ENCODE measurements at places on chromosomes 7 and 10. TPM values are rescaled to one million over a fixed set of nuclear protein-coding genes. Genes with fewer than 3 reads are reported as not detected.
A peak's percentile ranks its signal among the peaks of the same experiment; 100 is the strongest.

LIPM gene
- total RNA-seq: not detected

GRCh38 chr10:131933696-131934086 is 32.9 kb downstream of the PPP2R2D start:
- no peak for DNase-seq

MRC1 gene
- not detected for total RNA-seq

DNA sequence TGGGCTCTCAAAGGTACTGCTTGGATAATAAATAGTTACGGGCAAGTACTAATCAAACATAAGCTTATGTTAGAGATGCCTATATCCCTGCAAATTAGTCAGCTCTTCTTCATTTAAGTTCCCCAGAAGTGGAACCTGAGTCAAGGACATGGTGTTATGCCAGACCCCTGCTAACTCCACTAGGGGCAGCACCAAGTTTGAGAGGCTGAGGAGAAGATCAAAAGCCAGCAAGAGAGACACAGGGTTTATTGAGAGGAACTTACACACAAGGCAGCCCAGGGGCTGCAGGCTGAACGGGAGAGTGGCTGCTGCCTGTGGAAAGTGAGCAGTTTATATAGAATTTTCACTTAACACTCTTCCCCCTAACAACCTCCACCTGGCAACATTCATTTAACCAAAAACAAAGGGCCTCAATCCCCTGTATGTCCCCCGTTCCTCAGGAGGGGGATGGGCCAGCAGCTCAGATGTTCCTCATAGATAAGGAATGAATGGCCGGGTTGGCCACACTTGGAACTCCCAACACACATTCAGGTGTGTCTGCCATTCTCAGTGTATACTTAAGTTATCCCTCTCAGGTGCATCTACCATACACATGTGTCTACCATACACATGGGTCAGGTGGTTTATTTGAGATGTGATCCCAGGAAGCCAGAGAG is 62.6 kb upstream of the GHITM start:
- DNase-seq: peak; percentile 31

DNA sequence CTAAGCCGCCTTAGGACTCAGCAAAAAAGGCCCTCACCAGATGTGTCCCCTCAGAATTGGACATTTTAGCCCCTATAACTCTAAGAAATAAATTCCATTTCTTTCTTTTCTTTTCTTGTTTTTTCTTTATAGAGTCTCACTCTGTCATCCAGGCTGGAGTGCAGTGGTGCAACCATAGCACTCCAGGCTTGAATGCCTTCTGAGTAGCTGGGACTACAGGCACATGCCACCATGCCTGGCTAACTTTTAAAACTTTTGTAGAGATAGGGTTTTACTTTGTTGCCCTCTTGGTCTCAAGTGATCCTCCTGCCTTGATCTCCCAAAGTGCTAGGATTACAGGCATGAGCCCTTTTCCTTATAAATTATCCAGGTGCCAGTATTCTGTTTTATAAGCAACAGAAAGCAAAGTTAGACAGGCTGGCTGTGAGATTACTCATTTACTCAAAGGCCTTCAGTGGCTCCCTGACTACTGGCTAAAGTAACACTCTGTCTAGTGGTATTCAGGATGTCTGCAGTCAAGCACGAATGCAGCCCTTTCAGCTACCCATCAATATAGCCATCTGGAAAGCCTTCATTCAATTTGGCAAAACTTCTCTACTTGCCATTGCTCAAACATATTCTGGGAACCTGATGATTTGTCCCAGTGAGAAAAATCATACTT is 128.6 kb downstream of the ICA1 start:
- DNase-seq: no peak

STMP1 gene
- 24.4 TPM for total RNA-seq

VWDE gene
- not detected for total RNA-seq

DNA sequence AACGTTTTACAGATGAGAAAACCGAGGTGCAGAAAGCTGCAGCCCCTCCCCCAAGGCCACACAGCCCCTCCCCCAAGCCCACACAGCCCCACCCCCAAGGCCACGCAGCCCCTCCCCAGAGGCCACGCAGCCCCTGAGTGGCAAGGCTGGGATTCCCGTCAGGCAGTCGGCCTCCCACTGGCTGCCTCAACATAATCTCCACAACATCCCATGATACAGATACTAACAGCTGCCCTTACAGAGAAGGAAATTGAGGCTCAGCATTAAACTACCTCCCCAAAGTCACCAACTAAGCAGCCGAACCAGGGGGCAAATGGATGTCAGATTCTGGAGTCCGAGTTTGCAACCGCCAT is 15.9 kb downstream of the SH3PXD2A start:
- DNase-seq: no peak

- no peak for DNase-seq
These were observed 29.7 kb downstream of the PLXNA4 start for GRCh38 chr7:132546366-132547127.

- no peak for DNase-seq
These were observed at the start of gene NANOS1 for GRCh38 chr10:119029613-119030420. Gene NANOS1 (plus strand): TSS chr10:119029714. CDS start chr10:119029802, 88 bp downstream.

DNA sequence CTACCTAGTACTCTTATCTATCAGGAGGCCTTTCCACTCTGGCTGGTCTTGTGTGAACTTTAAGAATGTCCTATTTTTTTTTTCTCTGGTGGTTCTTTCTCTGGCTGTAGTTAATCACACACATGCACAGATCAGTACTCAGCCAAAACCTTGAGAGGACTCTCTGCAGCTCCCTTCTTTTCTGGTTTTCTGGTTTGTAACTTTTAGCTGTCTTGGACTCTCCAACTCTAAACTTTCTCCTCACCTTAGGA is 54.9 kb upstream of the HELLS start:
- no peak for DNase-seq

WIPF3 gene
- total RNA-seq: not detected

GRCh38 chr10:17708821-17709220 is 43.2 kb upstream of the TMEM236 start:
- DNase-seq: no peak

- no peak for DNase-seq
These were observed 284.7 kb upstream of the SHH start for GRCh38 chr7:156096771-156097538.

DNA sequence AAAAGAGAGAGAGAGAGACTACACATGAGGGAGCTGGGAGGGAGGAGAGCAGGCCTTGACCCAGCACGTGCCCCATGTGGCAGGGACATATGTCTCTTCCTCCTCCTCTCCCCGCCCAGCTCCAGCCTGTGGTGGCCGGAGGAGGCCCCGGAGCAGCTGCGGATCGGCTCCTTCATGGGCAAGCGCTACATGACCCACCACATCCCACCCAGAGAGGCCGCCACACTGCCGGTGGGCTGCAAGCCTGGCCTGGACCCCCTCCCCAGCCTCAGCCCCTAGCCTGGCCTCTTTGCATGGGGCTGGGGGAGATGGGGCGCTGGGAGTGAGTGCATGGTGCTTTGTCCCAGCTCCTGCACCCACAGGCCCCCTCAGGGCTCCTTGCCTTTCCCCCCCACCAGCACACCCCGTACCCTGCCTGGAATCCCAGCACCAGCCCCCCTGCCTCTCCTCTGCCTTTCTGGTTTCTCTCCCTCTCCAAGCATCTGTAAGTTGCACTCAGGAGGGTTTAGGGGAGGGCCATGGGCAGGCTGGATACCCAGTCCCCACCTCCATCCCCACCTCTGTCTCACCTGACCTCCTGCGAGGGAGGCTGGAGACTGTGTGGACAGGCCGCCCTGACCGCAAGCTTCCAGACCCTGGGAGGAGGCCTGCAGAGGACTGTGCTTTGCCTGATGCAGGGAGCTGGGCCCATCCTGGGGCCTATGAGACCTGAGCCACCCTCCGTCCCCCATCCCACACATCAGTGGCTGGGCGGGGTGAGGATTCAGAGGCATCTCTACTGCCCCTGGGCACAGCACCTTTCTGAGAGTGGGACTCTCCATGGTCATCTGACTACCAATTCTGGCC is 4.8 kb downstream of the UPK3B start:
- DNase-seq: no peak

DNA sequence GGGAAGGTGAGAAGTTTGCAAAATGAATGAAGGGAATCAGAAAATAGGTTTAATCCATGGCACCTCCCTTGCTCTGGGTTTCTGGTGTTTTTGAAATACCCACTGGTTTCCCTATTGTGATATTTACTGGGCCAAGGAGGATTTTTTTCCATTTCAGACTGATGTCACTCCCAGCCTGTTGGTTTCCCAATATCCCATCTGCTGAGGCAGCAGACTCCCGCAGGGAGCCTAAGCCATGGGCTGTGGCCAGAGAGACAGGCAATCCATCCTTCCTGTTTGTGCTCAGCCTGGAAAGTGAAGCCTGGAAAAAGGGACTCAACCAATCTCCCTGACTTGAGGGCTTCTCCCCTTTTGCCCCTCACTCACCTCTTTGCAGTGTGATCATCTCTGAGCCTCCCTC is 22.8 kb downstream of the FAM107B start:
- no peak for DNase-seq

DNA sequence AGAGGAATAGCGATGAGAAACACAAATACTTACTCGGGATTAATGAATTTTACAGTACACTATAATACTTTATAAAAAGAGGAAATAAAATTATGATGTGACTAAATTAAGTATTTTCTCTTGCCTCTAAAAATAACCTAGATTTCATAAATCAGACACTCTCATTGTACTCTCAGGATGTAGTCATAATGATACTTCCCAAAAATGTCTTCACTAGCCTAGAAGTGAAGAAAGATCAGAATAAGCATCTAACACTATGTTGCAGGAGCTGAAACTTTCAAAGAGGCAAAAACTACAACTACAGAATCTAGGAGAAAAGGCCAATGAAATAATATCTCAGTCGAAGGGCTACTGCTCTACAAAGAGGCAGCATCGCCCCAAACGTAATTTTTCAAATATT is 49.4 kb downstream of the DNAJC1 start:
- no peak for DNase-seq

C10orf67 gene
- not detected for total RNA-seq

- DNase-seq: no peak
These were observed 200.5 kb downstream of the HERPUD2 start for GRCh38 chr7:35494407-35494806.

DNA sequence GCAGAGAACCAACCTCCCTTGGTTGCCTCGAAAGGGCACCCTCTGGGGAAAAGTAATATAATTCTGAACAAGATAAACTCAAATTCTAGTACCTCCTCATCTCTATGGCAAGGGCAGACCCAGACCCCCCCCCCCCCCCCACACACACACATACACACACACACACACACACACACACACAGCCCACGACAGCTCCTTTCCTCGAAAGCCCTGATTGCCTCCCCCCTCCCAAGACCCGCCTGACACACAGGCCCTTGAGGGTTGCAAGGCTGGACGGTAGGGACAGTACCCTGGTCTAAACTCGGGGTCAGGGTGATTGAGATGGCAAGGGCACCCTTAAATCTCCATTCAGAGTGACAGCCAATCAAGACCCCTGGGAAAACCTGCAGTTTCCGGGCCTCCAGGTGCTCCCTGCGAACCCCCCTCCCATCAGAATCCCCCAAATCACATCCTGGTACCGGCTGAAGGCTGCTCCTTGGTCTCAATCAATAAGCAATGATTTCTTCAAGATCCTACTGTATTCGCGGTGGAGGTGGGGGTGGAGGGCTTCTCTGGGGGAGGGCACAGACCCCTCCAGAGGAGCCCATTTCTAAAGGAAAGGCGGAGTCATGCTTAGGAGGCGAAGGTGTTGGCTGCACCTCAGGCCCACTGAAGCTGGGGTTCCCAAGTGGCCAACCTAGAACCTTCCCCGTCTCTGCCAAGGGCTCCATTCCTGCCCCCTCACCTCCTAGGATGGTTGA is 100.7 kb downstream of the HIP1 start:
- DNase-seq: no peak

- DNase-seq: no peak
These were observed 30.0 kb upstream of the SGMS1 start for GRCh38 chr10:50653758-50654157.

MTURN gene
- 4.1 TPM for total RNA-seq

- DNase-seq: no peak
These were observed 222.4 kb downstream of the RPS24 start for GRCh38 chr10:78255796-78256638.

GRCh38 chr10:20004087-20004523 is 187.9 kb downstream of the PLXDC2 start:
- DNase-seq: no peak

- no peak for DNase-seq
These were observed 3.9 kb downstream of the FMC1 start for GRCh38 chr7:139345042-139345441.

DNA sequence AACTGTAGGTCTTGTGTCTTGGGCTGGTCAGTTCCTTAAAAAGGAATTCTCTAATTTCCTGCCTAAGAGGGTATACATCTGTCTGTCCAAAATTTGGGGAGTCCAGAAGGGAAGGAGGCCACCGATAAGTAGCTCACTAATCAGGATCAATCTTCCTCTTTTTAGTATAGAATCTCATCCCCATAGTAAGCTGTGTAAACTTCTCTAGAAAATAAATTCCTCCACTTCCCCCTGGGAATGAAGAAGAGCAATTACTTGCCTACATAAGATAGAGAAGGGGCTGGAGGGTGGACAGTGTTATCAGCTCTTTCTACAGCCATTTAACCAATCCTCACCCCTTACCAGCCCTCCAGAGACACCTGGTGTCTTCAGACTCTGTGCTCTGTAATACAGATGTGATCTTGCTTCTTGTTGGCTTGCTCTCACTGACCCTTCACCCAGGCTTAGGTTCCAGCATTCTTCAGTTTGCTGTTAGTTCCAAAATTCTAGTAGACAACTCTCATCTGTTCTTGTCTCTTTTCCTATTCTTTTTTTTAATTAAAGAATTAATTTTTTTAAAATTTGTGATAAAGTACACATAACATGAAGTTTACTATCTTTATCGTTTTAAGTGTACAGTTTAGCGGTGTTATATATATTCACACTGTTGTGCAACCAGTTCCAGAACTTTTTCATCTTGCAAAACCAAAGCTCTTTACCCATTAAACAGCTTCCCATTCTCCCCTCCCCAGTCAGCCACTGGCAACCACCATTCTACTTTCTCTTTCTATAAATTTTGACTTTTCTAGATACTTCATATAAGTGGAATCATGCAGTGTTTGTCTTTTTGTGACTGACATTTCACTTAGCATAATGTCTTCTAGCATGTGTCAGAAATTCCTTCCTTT is 6.5 kb upstream of the PRKAR2B start:
- no peak for DNase-seq

EPDR1 gene
- not detected for total RNA-seq

DNA sequence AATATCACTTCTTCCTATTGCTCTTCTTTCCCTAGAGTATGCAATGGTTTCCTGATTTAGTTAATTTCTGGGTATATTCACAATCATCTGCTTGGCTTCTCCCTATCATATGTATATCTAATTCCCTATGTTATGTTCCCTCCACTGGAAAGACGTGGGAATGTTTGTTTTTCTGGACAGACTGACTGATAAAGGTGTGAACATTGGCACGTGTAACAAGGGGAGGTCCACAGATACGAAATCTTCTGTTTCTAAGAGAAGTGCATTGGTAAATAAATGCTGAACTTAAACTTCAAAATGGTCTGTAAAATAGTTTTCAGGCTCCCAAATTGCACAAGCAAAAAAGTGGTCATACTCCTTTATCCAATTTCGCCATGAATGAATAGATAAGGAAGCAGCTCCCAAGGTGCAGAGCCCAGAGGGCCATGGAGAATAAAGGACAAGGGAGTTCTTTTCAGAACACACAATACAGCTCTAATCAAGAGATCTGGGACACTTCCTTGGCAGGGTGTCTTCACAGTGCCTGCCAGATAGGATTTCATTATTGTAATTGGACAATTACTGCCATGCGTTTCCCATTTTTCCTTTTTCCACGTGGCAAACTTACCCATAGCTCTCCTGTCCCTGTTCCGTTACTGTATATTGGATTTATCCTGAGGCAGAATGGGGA is 141.9 kb downstream of the RNF133 start:
- DNase-seq: no peak

TAF3 gene
- total RNA-seq: 12.0 TPM

GRCh38 chr10:12566161-12567115 is 217.1 kb downstream of the CAMK1D start:
- DNase-seq: no peak

- DNase-seq: no peak
These were observed 37.5 kb downstream of the LRRC18 start for GRCh38 chr10:48902096-48902495.

FFAR4 gene
- total RNA-seq: not detected

Measured in OCI-LY7 (cell line).